ENCODE measurements at places on chromosomes 5 and 9.

DNA sequence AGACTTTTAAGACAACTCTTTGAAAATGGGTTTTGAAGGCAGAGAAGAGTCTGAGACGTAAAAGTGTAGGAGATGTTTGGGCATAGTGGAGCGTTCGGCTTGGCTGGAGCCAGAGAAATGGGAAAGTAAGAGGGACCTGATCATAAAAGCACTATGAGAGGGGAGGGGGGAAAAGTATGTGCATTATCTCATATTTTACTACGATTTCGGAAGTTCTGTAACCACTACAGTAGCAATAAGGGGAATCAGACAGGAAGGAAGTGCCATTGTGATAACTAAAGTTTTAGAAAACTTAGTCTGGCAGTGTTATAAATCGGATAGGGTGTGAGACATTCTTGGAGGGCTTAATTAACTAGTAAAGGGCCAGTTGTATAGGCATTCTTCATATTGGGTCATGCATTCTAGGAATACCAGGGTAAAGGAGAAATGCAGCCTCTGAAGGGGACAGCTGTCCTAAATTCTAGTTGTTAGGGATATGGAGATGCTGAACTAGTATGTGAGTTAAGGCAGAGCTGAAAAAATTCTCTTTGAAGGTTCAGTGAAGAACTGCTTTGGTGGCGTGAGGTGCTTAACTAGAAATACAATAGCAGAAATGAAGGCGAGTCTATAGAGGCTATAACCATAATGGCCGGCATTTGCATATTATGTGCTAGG, 83.8 kb upstream of the FREM1 start:
- no peak for DNase-seq

DNA sequence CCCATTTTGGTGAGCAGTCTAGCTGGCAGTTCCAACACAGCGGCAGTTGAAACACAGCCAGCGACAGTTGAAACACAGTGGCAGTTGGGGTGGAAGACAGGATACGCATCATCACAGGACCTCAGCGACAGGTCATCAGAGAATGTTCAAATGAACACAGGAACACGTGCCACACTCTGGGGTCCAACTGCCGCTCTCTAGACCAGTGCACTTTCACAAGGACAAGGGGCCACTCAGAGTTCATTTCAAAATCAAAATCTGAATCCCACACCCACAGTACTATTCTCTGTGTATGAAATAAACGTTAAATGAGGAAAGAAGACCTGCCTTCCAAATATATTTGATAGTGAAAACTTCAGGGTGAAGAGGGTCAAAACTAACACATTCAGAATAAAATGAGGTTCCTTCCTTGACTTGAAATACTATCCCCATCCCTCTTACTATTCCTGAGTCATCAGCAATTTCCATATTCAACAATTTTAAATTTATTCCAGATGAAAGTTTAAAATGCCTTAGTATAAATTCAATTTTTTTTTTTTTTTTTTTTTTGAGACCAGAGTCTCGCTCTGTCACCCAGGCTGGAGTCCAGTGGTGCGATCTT, 53.0 kb upstream of the SIMC1 start:
- no peak for DNase-seq

GRCh38 chr5:439181-439580, 3.8 kb upstream of the EXOC3 start:
- no peak for DNase-seq

- DNase-seq: no peak
Observed at GRCh38 chr9:129218918-129219317, 40.9 kb upstream of the IER5L start.

DNA sequence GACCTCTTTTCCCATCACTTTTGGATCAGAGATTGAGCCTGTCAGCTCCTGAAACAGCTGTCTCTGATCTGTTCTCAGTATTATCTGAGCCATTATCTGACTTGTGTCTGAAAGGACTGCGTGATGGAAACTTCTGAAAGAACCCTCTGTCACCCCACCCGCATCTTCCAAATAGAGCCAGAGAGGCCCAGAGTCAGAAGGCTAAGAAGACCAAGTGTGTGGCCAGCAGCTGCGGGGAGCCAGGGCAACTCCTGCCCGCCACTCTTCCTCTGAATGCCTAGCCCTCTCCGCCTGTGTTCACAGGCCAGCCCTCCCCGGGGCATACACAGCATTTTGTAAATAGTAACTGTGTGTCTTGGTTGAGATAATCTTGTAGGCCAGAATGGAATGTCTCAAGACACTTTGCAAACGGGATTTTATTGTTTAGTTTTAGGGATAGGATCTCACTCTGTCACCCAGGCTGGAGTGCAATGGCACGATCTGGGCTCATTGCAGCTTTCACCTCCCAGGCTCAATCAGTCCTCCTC, 92.7 kb downstream of the AOPEP start:
- DNase-seq: no peak

DNA sequence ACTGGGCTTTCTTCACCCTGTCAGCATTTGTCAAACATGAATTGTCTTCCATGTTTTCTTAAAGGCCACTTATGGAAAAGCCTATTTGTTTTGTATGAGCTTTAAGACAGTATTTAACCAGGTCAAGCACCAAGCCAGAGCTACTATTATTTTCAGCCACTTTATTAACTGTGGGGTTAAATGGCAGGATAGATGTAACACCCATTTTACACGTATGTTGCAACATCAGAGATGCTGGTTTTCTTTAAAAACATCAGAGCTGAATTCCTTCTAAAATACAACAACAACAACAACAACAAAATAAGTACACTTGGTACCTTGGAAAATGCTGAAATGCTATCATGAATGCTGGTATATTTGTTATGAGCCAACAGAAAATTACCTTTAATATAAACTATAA, 13.6 kb downstream of the ARRDC3 start:
- no peak for DNase-seq

DNA sequence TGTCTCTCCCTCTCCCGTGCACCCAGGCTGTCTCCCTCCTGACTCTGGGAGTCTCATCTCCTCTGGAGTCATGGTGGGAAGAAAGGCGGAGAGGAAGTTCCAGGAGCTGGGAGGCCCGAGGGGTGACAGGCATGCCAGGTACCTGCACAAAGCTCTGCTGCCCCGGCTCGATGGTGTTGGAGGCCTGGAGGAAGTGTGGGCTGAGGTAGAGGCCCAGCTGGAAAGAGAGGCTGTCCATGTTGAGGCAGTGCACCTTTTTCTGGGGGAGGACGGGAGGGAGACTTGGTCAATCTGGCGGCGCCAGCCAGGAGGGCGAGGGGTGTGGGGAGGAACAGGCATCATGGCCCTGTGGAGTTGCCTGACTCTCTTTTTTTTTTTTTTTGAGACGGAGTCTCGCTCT, 15.9 kb downstream of the FPGS start:
- no peak for DNase-seq

- no peak for DNase-seq
Observed at GRCh38 chr5:88081877-88082276, 186.8 kb downstream of the TMEM161B start.

- DNase-seq: no peak
Observed at GRCh38 chr5:111147502-111147901, 55.4 kb downstream of the WDR36 start.

- DNase-seq: no peak
Observed at GRCh38 chr5:63145167-63145566, 566.5 kb downstream of the LRRC70 start.

GRCh38 chr5:146399481-146399880, 47.7 kb upstream of the TCERG1 start:
- DNase-seq: no peak

DNA sequence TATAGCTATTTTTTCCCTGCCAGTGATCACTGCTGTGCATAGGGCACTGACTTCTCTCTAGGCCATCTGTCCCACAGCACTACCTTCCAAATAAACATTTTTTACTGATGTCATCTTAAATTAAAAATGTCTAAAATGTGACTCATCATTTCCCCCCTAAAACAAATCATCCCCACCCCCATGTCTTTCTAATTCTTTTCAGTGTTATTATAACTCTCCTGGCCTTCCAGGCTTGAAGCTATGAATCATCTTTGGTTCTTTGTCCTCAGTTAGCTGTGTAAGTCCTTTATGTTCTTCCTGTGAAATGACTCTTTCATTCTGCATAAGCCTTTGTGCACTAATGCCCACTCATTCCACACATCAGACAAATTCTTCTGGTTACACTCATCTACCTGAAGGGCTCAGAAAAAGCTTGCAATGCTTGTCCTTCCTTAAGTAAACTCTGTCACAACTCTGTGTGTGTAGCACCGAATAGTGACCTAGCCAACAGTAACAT, 78.1 kb downstream of the CFAP95 start:
- no peak for DNase-seq

DNA sequence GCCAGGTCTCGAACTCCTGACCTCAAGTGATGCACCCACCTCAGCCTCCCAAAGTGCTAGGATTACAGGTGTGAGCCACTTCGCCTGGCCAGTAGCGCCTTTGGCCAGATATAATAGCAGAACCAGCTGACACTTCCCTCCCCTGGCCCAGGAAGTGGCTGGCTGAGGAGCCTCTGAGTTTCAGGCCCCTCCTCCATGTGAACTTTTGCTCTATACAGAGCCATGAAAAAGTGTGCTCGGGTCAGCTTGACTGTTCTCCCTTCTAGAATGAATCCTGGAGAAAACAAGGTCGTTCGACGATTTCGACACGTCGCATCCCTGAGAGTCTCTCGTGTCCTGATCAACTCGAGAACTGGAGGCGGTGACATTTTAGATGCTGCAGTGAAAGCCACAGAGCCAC, 8.6 kb upstream of the ZDHHC12 start:
- no peak for DNase-seq

DNA sequence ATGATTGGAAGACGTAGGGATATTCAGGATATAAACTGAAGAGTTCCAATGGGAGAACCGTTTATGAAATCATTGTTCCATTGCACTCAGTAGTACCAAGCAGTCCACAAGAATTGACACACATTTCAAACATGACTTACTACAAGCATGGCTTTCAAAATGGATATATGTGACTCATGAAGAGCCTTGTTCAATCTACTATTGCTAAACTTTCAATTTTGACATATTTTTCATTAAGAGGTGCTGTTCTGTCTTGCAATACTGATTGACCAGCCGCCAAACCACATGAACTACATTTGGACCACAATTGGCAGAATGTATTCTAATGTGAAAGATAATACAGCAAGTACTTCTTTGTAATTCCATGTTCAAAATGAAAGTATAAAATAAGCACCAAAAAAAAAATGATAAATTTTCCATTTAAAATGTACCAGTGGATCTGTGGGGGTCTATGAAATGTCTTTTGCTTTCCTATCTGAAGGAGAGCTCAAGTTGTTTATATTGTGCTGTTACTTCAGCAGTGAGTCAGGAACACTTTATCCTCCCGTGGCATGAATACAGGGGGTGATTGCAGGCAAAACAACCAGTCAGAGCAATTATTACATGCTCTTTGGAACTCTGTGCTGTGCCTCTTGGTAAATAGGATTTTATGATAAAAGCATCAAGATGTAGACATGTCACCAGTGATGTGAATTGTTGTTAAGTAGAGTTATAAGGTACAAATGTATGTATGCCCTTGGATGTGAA, 366.0 kb downstream of the ARRDC3 start:
- no peak for DNase-seq

- DNase-seq: no peak
Observed at GRCh38 chr9:75096796-75097195, 8.5 kb downstream of the OSTF1 start.

DNA sequence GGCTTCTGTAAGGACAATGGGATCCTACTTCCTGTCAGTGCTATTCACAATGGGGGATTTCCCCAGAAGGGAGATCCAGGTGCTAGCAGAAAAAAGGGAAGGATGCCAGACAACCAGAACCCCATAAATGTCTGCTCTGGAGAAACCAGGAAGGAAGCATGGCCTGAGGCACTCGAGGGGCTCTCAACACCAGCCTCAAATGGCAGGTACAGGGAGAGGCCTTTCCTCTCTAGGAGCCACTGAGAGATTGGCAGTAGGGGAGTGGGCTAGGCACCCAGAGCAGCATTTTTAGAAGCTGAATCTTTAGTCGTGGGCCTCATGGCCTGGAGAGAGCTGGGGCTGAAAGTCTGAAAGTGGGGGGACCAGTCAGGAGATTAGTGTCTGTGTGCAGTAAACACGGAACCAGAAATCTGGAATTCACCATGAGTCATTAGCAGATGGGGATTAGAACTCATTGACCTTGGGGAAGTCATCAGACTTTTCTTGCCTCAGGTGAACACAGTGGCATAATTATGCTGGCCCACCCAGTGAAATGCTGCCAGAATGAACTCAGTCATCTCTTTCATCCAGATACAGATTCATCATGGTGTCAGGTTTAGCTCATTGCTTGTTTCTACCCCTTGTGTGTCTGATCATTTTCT, 28.3 kb downstream of the ARHGEF28 start:
- DNase-seq: no peak

DNA sequence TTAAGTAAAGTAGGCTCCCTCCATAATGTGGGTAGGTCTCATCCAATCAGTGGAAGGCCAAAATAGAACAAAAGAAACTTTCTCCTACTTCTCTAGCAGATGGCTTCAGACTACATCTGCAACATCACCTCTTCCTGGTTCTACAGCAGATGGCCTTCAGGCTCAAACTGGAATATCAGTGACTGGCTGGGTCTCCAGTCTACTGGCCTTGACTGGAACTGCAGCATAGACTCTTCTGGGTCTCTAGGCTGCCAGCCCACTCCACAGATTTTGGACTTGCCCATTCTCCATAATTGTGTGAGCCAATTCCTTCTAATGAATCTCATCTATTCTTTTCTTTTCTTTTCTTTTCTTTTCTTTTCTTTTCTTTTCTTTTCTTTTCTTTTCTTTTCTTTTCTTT, 64.8 kb downstream of the ACER2 start:
- DNase-seq: no peak

GRCh38 chr9:131649646-131650045, 90.2 kb downstream of the RAPGEF1 start:
- DNase-seq: no peak

GRCh38 chr5:149172261-149172660, 31.0 kb downstream of the ABLIM3 start:
- no peak for DNase-seq

GRCh38 chr5:91189480-91190313, 193.4 kb downstream of the ARRDC3 start:
- DNase-seq: no peak

- DNase-seq: no peak
Observed at GRCh38 chr9:71549023-71549422, 219.3 kb downstream of the CEMIP2 start.

GRCh38 chr5:123448743-123449142, 25.5 kb upstream of the CEP120 start:
- no peak for DNase-seq

- DNase-seq: no peak
Observed at GRCh38 chr5:141945511-141946051, 12.4 kb downstream of the PCDH12 start.

GRCh38 chr5:62640446-62640845, 61.8 kb downstream of the LRRC70 start:
- DNase-seq: no peak

DNA sequence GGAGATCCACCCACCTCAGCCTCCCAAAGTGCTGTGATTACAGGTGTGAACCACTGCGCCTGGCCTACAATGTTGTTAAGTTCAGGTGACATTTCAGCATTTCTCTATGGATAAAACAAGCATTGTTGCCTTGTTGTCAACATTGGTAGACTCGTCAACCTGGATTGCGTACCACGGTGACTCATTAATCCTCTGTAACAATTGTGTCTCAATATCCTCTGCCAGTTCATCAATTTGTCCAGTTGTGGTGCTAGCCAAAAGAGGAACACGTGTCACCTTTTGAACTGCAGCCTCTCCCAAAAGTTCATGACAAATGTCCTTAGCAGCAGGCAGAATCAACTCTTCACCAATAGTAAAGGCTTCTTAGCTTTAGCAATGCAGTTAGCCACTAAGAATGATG, 46.3 kb upstream of the LARP1 start:
- no peak for DNase-seq
